ENCODE measurements at places on chromosomes 3 and 15.

GRCh38 chr15:27490867-27491595 is 520.0 kb downstream of the GABRG3 start:
- no peak for DNase-seq

GRCh38 chr3:5188419-5189221 is 1.1 kb downstream of the EDEM1 start:
- peak; percentile 35 for DNase-seq

DNA sequence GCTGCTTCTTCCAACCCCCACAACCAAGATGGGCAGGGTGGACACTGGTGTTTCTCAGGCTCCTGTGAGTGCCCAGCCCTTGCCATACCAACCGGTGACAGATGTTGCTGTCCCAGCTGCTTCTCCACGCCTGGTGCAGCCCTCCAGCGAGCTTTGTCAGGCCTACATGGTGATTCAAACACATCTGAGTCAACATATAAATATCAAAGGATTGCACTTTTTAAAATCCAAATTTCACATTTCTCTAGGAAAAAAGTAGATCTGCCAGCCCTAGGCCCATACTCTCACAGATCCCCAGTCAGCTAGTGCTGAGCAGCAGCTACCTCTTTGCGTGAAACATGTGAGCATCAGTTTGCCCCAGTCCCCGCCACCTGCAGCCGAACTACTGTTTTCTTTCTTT is 52.7 kb downstream of the RPN1 start:
- DNase-seq = no peak

- no peak for DNase-seq
Observed at GRCh38 chr3:65026151-65026550, 338.4 kb upstream of the ADAMTS9 start.

DNA sequence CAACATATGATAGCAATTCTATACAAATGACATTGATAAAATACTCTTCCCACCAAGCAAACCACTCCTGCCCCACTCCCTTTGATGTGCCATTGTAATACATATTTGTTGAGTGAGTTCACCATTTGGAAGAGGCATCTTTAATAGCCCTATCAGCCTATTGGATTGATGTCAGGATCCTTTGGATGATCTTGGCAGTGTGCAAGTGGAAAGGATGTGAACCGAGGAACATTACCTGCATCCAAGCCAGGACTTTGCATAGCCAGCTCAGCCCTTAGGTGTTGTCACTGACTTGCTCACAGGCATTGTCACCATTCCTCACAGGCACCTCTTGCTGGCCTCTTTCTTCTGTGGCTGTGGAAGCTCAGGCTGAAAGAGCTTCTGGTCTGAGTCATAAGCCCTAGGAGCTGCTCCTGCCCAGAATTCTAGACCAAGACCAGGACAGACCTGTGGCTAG is 16.5 kb upstream of the TIMP4 start:
- DNase-seq = no peak

DNA sequence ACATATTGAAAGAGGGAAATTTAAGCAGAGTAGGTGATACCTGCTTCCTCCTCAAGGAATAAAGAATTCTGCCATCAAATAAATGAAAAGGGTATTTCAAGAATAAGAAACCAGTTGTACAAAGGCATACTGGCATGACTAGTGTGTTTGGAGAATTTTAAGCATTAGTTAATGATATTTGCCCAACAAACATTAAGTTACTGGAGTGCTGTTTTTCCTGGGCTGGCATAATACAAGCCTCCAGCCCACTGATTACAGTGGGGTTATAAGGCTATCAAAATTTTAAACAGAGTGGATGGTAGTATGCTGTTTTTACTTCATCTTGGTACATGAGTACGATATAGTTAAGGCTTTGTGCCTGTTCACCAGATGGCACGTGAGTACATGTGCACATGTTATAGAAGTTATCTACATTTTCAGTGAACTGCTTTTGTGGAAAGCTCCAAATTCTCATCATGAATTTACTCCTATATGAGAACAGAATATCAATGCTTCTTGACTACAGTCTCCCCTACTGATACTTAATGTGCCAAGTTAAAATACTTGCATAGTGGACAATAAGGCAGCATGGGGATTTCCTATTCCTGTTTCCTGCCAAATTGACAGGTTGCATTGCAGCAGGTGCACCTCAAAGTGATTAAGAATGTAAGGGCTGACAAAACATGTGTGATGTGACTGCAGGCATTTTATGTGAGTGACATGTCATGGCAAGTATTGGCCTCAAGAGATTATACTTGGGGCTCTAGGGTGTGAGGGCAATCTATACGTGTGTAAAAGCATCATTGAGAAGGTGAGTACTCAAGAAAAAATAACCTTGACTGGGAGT is 14.9 kb downstream of the NAALADL2 start:
- no peak for DNase-seq

DNA sequence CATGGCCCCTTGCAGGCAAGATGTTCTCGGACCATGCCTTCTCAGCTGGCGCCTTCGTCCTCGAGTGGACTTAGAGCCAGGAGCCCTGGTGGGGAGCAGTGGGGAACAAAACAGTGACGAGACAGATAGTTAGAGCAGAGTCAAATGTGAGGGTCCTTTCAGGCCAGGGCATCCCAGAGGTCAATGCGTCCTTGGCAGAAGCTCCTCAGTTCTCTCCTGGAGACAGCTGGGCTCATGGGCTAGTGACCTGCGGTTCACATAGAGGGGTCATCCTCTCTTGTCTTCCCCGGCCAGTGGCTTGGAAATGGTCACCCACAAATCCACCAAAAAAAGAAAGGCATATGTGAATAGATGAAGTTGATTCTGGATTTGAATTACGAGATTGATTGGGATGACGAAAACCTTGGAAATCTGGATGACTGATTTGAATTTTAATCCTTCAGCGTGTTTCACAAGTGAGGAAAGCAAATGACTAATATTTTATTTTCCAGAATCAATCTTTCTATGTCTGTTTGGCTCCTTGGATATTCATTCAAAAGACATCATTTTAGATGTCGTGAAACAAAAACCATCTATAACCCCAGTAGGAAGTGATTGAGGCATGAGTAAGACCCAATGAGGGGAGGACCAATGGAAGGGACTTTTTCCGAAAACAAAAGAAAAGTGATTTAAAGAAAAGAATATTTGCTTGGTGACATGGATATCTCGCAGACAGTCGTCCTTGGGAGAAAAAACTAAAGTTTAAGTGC is 84.5 kb downstream of the ASB7 start:
- no peak for DNase-seq

DNA sequence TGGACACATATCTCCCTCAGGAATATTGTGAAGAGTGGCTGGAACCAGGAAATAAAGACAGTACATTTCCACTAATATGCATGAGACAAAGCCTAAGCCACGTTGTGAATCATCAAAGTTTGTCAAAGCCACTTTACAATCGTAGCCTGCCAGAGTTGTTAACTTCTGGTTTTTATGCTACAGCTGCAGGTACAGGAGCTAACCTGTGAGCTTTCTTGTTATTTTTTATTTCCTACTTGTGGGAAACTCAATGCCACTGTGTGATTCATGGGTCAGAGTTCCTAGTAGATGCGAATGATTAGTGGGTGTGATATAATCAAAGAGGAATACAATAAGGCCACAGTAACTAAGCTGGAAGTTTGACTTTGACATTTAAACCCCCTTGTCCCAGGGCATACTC is 44.4 kb upstream of the TEX9 start:
- DNase-seq = no peak

DNA sequence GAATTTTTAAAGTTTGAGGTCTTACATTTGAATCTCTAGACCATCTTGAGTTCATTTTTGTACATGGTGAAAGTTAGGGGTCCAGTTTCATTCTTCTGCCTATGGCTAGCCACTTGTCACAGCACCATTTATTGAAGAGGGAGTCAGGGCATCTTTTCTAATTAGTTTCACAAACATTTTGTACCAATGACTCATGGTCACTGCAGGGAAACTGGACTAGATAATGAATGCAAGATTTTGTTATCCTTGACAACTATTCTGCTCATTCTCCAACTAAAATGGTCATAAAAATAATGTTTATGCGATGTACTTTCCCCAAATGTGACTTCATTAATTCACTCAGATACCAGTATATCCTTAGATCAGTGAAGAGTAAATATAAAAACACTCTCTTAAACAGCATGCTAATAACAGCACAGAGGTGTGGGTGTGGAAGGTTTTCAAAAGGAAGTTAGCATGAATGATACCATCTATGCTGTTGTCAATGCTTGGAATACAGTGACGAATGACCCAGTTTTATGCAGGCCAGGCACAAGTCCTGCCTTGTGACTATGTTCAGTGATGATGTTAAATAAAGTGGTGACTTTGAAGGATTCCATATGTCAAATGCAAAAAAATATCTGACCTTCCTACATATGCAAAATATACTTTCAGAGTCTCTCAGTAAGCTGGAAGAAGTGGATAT is 314.9 kb upstream of the TMCO5A start:
- DNase-seq = no peak

DNA sequence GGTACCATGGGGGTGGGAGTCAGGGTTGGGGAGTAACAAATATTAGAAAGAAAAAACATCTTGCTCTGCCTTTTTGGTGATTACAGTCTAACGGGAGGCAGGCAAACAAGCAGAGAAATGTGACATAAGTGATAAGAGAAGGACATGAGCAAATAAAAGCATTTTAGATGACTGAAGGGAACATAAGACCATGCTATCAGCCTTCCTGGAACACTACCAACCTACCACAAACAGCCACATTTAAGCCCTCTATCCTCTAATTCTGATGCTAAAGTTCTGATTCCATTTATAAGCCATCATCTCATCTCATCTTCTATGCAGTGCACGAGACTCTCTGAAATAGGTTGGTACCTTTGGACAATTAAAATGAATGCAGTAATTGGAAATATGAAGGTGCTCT is 243.4 kb upstream of the P2RY1 start:
- no peak for DNase-seq

- DNase-seq = no peak
Observed at GRCh38 chr3:60967141-60967540, 284.1 kb downstream of the FHIT start.

All from stimulated activated CD8-positive, alpha-beta memory T cell treated with anti-CD3 and anti-CD28 coated beads, Interleukin-7, amount 100 ng/mL, for 4 hours (primary cell).